ENCODE measurements at places on chromosomes 6 and 20. TPM values are rescaled to one million over a fixed set of nuclear protein-coding genes. Genes with fewer than 3 reads are reported as not detected.

The RNF182 gene
- total RNA-seq: 2.5 TPM

The TRIM15 gene
- total RNA-seq: not detected

The NRN1 gene
- total RNA-seq: under 0.01 TPM

The MCHR2 gene
- total RNA-seq: not detected

The WFDC2 gene
- not detected for total RNA-seq

The RAB32 gene
- 114 TPM for total RNA-seq

The SYNGAP1 gene
- 7.3 TPM for total RNA-seq

The CFAP206 gene
- 0.26 TPM for total RNA-seq

The PSORS1C2 gene
- not detected for total RNA-seq

GRCh38 chr20:57383447-57384347 lies 7.5 kb upstream of the RBM38 start:
- no peak overlapping the region for H3K27ac ChIP-seq
- H3K27me3 ChIP-seq: no peaks in the 10 kb centered on the region
- H3K4me1 ChIP-seq: no peaks in the 10 kb centered on the region

DNA sequence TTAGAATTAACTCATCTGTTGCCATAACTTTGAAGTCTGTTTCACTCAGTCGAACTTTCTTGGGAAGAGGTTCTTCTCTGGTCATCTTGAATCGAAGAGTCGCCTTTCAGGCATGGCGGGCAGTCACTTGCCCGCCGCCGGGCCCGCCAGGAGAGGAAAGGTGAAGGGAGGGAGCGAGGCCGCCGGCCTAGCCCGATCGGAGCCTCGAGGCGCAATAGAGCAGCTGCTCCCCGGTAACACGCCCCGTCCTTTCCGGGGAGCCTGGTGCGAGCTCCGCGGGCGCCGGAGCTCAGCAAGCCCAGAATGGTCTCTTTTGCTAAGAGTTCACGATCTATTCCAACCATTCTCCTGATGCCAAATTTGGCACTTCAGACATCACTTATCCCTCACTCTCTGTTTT lies 591.8 kb downstream of the TFAP2B start:
- no peaks in the 10 kb centered on the region for H3K27me3 ChIP-seq
- H3K4me3 ChIP-seq: no peak overlapping the region
- H3K4me1 ChIP-seq: no peaks in the 10 kb centered on the region
- no peak overlapping the region for H3K27ac ChIP-seq
- H3K36me3 ChIP-seq: no peaks in the 10 kb centered on the region
- DNase-seq: no peak

GRCh38 chr6:4384656-4385055 lies 249.3 kb upstream of the ECI2 start:
- no peaks in the 10 kb centered on the region for H3K27me3 ChIP-seq
- no peak for DNase-seq
- no peaks in the 10 kb centered on the region for H3K36me3 ChIP-seq
- no peak overlapping the region for H3K27ac ChIP-seq
- H3K4me3 ChIP-seq: no peak overlapping the region

GRCh38 chr6:90406142-90406794 lies 109.6 kb upstream of the BACH2 start:
- peaks cover 2% of the 10 kb centered on the region for H3K4me1 ChIP-seq
- H3K36me3 ChIP-seq: no peaks in the 10 kb centered on the region
- no peak overlapping the region for H3K4me3 ChIP-seq
- peak; percentile 62 for DNase-seq
- no peaks in the 10 kb centered on the region for H3K27me3 ChIP-seq

- H3K27ac ChIP-seq: no peak overlapping the region
- H3K36me3 ChIP-seq: no peaks in the 10 kb centered on the region
- no peak overlapping the region for H3K4me3 ChIP-seq
- H3K27me3 ChIP-seq: no peaks in the 10 kb centered on the region
- DNase-seq: peak; percentile 47
Observed at GRCh38 chr20:53677447-53678314, 84.0 kb upstream of the ZNF217 start.

GRCh38 chr20:19952392-19952791 lies 64.8 kb upstream of the NAA20 start:
- H3K36me3 ChIP-seq: no peaks in the 10 kb centered on the region
- DNase-seq: no peak
- H3K4me1 ChIP-seq: peaks cover 3% of the 10 kb centered on the region
- H3K4me3 ChIP-seq: no peak overlapping the region

GRCh38 chr6:108557494-108558371 lies 3.0 kb upstream of the FOXO3 start:
- no peaks in the 10 kb centered on the region for H3K36me3 ChIP-seq
- H3K27me3 ChIP-seq: no peaks in the 10 kb centered on the region
- peaks cover 6% of the 10 kb centered on the region for H3K4me1 ChIP-seq
- peak overlapping the region; percentile 92 for H3K27ac ChIP-seq
- DNase-seq: peak; percentile 64

DNA sequence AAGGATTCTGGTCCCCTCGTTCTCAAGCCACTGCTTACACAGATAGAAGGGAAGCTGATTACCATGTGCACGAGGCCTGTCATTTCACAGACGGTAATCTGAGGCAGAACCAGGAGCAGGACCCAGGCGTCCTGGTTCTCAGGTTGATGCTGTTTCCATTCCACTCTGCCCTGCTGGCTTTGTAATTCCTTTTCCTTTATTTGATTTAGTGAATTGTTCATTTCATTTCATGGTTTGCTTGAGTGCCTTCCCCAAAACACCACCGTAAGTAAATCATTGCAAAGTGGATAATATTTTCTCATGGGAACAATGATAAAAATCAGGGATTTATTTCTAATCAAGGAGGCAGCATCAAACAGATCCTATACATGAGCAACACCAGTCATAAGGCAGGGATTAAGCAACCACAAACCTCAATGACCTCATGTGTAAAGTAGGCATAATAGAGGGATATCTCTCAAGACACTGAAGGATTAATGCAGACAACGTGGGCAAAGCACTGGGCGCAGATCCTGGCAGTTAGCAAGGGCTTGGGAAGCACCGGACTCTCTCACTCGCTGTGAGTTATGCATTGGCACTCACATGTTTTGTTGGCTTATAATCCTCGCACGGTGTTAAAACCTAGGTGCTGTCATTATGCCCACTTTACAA lies 229.5 kb upstream of the FOXQ1 start:
- H3K27me3 ChIP-seq: no peaks in the 10 kb centered on the region
- no peak overlapping the region for H3K4me3 ChIP-seq
- H3K36me3 ChIP-seq: no peaks in the 10 kb centered on the region

- H3K4me3 ChIP-seq: no peak overlapping the region
- no peaks in the 10 kb centered on the region for H3K4me1 ChIP-seq
- no peak overlapping the region for H3K27ac ChIP-seq
Observed at GRCh38 chr6:41651962-41652657, 13.8 kb downstream of the MDFI start.

- DNase-seq: peak; percentile 79
- H3K36me3 ChIP-seq: no peaks in the 10 kb centered on the region
- no peak overlapping the region for H3K4me3 ChIP-seq
- no peak overlapping the region for H3K27ac ChIP-seq
Observed at GRCh38 chr6:3194535-3195419, 32.7 kb downstream of the TUBB2B start.

GRCh38 chr20:15867899-15868298 lies 705.3 kb downstream of the KIF16B start:
- H3K27me3 ChIP-seq: no peaks in the 10 kb centered on the region
- no peaks in the 10 kb centered on the region for H3K36me3 ChIP-seq
- H3K4me3 ChIP-seq: no peak overlapping the region

- H3K27ac ChIP-seq: no peak overlapping the region
- no peaks in the 10 kb centered on the region for H3K36me3 ChIP-seq
- no peak overlapping the region for H3K4me3 ChIP-seq
- DNase-seq: no peak
Observed at GRCh38 chr20:18788021-18788420, 25.6 kb upstream of the SCP2D1 start.

- H3K36me3 ChIP-seq: no peaks in the 10 kb centered on the region
- no peaks in the 10 kb centered on the region for H3K27me3 ChIP-seq
- DNase-seq: peak; percentile 85
- no peak overlapping the region for H3K27ac ChIP-seq
Observed at GRCh38 chr6:34360556-34360955, 31.9 kb downstream of the NUDT3 start.

DNA sequence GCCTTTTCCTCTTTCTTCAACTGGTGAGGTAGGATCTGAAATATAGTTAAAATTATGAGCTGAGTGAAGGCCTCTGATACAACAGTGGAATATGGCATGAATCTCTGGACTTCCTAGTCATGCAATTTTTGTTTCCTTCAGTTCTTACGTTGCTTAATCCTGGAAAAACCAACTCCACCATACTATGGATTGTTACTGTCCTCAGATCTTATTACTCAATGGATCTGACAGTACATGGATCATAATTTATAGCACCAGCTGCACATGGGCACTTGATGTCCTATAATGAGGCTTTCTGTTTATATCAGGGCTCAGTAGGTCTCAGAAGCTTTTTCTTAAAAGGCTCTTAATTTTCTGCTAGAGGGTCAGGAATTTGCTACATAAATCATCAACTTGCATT lies 1341.0 kb upstream of the EYS start:
- no peak for DNase-seq
- H3K27me3 ChIP-seq: no peaks in the 10 kb centered on the region
- no peaks in the 10 kb centered on the region for H3K4me1 ChIP-seq
- H3K27ac ChIP-seq: no peak overlapping the region

DNA sequence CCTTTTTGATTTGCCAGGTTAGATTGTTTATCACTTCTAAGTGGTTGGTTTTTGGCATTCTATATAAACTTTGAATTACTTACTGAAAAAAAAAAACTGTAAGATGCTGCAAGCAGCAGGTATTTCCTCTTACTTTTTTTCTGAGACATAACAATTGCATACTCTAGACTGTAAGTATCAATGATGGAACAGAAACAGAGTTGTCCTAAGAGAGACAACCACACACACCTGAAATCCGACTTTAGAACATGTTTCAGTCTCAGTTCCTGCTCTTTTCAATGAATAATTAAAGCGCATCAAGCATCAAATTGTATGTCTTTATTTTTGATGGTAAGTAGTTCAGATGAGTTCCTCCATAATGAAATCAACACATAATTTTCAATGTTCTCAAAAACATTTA lies 105.3 kb upstream of the KHDRBS2 start:
- H3K4me1 ChIP-seq: no peaks in the 10 kb centered on the region
- no peak overlapping the region for H3K27ac ChIP-seq
- no peak for DNase-seq
- H3K27me3 ChIP-seq: no peaks in the 10 kb centered on the region
- no peak overlapping the region for H3K4me3 ChIP-seq

DNA sequence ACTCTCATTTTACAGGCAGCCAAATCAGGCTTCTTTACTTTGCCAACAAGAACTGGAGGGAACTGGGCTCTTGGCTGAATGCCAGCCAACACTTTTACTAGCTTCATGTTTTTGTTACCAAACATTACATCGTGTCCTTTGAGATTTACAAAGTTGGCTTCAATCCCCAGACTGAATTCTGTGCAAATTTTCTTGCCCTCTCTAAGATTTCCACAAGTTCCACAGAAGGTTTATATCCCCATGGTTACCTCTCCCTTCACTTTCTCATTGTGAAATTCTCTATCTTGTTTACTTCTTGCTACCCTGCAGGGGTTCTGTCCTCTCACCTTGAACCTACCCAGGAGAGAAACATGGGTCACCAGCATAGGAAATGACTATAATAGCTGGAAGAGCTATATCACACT lies 37.6 kb upstream of the PLCB1 start:
- no peaks in the 10 kb centered on the region for H3K4me1 ChIP-seq
- no peaks in the 10 kb centered on the region for H3K36me3 ChIP-seq
- H3K27me3 ChIP-seq: no peaks in the 10 kb centered on the region
- no peak overlapping the region for H3K27ac ChIP-seq
- H3K4me3 ChIP-seq: no peak overlapping the region

DNA sequence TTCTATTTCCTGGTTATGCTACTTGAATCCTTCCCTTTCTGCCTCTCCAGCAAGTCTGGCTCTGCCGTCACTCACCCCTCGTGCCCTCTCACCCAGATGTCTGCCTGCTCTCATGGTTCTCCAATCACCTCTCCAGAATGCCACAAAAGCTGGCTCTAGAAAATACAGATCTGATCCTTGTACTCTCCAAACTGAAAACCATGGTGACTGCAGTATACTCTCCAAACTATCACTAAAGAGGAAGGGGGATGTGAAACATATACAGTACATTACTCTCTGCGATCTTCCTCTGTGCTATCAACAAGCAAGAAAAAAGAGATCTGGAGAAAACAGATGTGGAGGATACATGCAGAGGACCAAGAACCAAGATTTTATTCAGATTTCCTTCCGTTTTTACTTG lies 91.1 kb downstream of the ATXN1 start:
- no peak overlapping the region for H3K27ac ChIP-seq
- H3K4me3 ChIP-seq: no peak overlapping the region
- H3K4me1 ChIP-seq: peaks cover 15% of the 10 kb centered on the region
- H3K36me3 ChIP-seq: no peaks in the 10 kb centered on the region

- peaks cover 11% of the 10 kb centered on the region for H3K4me1 ChIP-seq
- H3K27ac ChIP-seq: peak within 1 kb of the TSS; percentile 76
- H3K4me3 ChIP-seq: peak within 1 kb of the TSS; percentile 95
- peaks cover 5% of the 10 kb centered on the region for H3K36me3 ChIP-seq
- no peaks in the 10 kb centered on the region for H3K27me3 ChIP-seq
Observed at GRCh38 chr6:31157513-31158139, at the start of gene CCHCR1. CCHCR1 (minus strand) TSS chr6:31157802; CDS start chr6:31157600, 202 bp downstream.

DNA sequence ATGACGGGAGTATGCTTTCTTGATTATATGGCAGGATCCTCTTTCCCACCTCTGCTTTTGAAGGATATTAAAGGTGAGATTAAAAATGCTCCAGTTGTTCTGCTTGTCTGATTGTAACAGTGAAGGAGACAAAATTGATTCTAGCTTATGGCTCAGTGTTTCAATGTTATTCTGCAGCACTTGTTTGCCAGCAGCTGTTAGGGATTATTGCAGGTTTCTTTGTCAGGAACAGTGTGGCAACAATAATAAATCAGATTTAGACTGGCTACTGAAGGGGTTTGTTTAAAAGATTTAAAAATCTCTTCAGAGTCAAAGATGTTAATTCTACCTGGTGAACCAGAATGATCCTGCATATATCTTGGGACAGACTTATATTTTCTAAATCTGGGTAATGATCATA lies 126.9 kb downstream of the LAMA2 start:
- H3K27me3 ChIP-seq: no peaks in the 10 kb centered on the region
- no peaks in the 10 kb centered on the region for H3K36me3 ChIP-seq
- no peak overlapping the region for H3K27ac ChIP-seq
- DNase-seq: no peak

DNA sequence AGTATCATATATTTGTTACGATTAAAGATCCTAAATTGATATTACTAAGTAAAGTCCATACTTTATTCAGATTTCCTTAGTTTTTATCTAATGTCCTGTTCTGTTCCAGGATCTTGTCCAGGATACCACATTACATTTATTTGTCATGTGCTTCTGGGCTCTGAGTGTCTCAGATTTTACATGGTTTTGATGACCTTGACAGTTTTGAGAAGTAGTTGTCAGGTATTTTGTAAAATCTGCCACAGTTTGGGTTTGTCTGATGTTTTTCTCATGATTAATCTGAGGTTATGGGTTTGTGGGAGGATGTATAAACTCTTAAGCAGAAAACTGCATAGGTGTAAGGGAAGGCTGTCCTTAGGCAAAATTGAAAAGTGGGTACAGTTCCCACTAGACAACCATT lies 109.9 kb upstream of the BMP5 start:
- no peaks in the 10 kb centered on the region for H3K36me3 ChIP-seq
- H3K4me1 ChIP-seq: no peaks in the 10 kb centered on the region
- H3K27me3 ChIP-seq: no peaks in the 10 kb centered on the region
- H3K27ac ChIP-seq: no peak overlapping the region
- DNase-seq: no peak

- no peak overlapping the region for H3K27ac ChIP-seq
- no peaks in the 10 kb centered on the region for H3K36me3 ChIP-seq
- no peaks in the 10 kb centered on the region for H3K27me3 ChIP-seq
- H3K4me3 ChIP-seq: no peak overlapping the region
- no peaks in the 10 kb centered on the region for H3K4me1 ChIP-seq
Observed at GRCh38 chr6:66865771-66866170, 1158.7 kb upstream of the EYS start.
